GM23248 (cell line): ENCODE measurements at places on chromosomes 2 and 18.
A peak's percentile ranks its signal among the peaks of the same experiment; 100 is the strongest.

DNA sequence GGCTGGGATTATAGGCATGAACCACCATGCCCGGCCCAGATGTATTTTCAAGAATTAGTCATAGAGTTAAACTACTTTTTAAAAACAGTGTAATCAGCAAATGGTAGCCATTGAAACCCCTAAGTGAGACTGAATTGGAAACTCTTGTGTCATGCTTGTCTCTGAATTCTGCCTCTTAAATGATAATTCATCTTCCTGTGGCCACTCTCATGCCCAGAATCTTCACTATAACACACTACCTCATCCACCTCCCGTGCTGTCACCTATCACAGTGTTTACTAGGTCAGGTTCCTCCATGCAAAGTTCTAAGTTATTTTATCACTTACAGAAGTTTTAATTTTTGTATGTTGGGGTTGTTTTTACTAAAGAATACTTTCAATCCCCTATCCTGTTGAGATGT lies 197.5 kb downstream of the PHLPP1 start:
- DNase-seq, result no peak

GRCh38 chr2:181656450-181657291 lies at the start of gene CERKL:
TSS of gene CERKL (minus strand) at chr2:181657105. CDS start at chr2:181657006, 99 bp downstream.
- peak; percentile 36 for DNase-seq

DNA sequence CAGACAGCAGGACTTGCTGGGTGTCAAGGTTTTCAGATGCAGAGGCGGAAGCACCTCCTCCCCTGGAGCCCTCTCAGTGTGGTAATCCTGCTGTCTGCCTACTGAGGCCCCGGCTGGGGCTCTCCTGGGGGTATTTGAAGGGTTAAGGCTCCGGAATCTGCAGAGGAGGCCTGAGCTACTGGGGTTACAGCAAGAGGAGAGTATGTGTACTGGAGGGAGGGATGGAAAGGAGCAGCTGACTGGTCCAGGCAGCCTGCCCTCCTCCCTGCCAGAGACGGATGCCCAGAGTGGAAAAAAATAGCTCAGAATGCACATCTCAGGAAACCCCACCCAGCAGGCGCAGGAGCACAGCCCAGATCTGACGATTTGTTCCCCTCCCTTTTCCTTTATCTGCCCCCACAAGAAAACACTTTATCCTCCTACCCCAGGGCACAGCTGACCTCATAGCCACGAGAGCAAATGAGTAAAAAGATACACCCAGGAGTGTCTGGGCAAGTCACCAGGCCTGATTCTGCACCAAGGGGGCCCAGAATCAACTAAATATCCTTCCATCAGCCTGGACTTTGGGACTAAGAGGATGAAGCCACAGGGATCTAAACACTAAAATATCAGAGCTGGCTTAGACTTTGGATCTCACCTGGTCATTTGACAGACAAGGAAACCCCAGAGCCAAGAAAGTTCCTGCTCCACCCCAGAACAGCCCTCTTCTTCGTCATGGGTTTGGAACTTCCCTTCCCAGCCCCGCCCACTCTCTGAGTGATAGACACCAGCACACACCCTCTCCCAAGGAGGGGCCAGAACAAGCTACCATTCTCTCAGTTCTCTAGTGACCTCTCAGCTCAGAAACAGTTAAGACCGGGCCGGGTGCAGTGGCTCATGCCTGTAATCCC lies 5.5 kb downstream of the TMBIM1 start:
- peak; percentile 98 for DNase-seq

DNA sequence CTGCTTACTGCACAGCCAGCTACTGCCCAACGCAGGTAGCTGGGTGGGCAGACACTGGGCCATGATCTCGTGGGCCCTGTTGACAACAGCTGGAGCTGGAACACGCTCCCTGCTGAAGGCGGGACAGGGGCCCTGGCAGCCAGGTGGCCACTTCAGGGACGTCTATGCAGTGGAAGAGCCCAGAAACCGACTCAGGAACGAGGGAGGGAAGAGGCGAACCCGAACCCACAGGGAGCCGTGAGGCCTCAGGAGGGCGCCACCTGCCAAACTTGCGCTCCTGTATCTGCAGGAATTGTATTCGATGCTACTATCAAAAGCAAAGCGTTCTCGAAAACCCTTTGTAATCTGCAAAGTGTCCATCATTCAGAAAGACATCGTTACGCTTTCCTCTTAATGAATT lies 198.4 kb downstream of the EIPR1 start:
- no peak for DNase-seq

DNA sequence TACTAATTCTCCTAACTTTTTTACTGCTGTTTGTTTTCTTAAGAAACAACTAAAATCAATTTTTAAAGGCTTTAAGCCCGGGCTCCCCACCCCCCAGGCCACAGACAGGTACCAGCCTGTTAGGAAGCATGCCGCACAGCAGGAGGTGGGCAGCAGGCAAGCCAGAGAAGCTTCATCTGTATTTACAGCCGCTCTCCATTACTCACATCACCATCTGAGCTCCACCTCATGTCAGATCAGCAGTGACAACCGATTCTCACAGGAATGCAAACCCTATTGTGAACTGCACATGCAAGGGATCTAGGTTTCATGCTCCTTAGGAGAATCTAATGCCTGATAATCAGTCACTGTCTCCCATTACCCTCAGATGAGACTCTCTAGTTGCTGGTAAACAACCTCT lies 517.0 kb downstream of the NRXN1 start:
- DNase-seq, result no peak

GRCh38 chr2:215505044-215505786 lies 69.3 kb upstream of the FN1 start:
- peak; percentile 80 for DNase-seq

- DNase-seq, result no peak
These were observed 130.5 kb downstream of the PLCL1 start for GRCh38 chr2:197934934-197935289.

- peak; percentile 69 for DNase-seq
These were observed 458.7 kb upstream of the HNRNPA3 start for GRCh38 chr2:176753752-176754474.

- DNase-seq, result no peak
These were observed 53.9 kb downstream of the MBP start for GRCh38 chr18:77078690-77079070.

DNA sequence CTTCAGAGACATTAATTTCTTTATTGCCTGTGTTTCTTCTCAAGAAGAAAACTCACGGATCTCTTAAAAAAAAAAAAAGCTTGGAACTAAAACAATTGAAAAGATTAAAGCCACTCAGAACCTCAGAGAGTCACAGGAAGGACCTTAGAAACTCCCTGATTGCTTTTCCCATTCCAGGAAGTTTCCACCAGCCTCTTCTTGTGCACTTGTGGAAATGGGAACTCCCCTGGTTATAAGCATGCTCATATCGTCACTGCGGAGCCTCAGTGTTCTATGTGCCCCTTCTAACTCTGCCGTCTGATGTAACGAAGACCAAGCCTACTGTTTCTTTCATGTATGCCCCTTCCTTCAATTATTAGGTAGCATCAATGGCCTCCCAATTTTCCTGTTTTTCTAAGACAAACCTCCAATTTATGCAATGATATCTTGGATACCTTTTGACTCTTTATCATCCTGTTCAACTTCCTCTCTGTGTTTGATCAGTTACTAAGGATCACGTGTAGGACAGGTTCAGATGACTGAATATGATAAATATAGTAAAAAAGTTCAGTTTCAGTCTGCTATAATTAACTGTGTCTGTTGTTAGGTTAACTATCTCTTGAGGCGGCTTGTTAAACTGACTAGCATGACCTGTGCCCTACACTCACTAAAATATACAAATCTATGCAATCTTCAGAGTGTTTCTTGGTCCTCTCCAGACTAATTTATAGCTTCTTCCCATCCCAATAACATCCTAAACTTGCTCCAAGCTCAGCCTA lies 593.7 kb upstream of the CHAC2 start:
- no peak for DNase-seq

GRCh38 chr2:138962686-138963085 lies 182.5 kb upstream of the NXPH2 start:
- no peak for DNase-seq

- DNase-seq, result no peak
These were observed 1.1 kb upstream of the ATP6V1C2 start for GRCh38 chr2:10720306-10720705.

- no peak for DNase-seq
These were observed 18.7 kb upstream of the B3GNT7 start for GRCh38 chr2:231376857-231377256.

GRCh38 chr18:10939822-10940221 lies 209.5 kb downstream of the PIEZO2 start:
- DNase-seq, result no peak

GRCh38 chr2:210551001-210551400 lies 5.4 kb upstream of the CPS1 start:
- no peak for DNase-seq

DNA sequence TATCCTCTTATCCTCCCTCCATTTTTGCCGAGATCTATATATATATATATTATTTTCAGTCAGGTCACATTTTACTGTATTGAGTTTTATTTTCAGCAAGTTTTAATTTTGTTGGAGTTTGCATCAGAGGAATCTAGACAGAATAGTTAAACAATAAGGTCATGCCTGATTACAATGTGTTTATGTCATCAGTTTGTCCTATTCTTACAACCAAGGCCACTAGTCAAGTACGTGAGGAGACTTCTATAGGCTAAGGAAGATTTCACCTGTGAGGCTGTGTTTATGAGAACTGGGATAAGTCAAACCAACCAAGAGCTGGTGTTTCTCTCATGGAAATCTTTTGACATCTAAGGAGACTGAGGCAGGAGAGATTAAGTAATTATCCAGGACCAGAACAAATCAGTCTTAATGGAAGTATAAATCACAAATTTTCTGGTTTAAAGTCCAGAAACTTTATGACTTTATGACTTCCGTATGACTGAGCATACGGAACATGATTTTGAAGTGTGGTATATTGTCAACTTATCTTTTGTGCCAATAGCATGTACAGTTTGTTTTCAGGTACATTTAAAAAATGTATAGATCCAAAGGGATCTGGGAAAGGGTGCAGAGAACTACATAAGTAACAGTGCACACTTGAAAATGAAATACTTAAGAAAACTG lies 100.0 kb upstream of the DTNA start:
- DNase-seq, result peak; percentile 14

- peak; percentile 93 for DNase-seq
These were observed 1.4 kb downstream of the TGIF1 start for GRCh38 chr18:3451183-3451988.

DNA sequence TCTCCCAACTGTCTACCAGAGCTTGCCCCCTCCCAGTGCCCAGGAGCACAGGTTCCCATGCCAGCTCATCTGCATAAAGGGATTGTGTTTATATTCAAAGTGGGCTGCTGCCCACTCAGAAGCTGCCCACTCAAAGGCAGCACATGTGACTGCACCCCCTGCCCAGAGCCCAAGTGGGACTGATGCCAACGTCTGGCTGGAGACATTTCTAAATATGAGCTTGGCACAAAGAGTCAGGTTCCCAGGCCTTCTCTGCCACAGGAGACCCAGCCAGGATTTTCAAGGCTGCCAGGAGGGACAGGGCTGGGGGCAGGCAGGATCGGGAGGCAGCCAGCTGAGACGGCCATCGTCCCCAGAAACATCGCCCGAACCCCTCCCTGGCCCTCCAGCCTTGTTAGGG lies 67.1 kb downstream of the ZBTB7C start:
- no peak for DNase-seq

DNA sequence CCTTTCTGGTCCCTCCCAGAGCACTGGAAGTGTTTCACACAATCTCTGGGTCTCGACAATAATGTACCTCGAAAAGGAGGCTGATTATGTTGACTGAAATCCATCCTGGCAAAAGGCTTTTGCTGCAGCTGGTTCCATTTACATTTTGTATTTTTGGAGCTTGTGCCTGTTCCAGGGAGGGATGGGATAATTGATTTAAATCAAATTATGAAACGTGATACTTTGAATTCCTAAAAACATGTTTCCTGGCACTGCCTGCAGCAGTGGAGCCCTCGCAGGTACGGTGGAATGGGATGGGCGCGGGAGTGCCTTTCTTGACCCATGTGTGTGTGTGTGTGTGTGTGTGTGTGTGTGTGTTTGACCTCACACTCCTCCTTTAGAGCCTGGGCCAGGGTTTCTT lies 455.5 kb upstream of the MEIS1 start:
- DNase-seq, result no peak

DNA sequence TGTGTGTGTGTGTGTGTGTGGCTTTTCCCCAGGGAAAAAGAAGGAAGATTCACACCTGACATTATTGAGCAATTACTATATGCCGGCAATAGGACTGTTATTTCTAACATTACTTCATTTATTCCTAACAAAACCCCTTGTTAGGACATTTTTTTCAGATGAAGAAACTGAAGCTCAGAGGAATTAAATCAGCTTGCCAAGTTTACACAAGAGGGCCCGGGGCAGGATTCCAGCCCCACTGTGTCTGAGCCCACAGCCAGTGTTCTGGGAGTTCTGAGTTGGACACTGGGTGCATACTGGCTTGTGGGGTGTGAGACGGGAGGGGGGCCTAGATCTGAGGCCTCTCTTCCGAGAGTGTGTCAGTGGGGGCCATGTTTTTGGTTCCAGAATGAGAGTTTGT lies 9.9 kb downstream of the TOGARAM2 start:
- DNase-seq, result peak; percentile 69

DNA sequence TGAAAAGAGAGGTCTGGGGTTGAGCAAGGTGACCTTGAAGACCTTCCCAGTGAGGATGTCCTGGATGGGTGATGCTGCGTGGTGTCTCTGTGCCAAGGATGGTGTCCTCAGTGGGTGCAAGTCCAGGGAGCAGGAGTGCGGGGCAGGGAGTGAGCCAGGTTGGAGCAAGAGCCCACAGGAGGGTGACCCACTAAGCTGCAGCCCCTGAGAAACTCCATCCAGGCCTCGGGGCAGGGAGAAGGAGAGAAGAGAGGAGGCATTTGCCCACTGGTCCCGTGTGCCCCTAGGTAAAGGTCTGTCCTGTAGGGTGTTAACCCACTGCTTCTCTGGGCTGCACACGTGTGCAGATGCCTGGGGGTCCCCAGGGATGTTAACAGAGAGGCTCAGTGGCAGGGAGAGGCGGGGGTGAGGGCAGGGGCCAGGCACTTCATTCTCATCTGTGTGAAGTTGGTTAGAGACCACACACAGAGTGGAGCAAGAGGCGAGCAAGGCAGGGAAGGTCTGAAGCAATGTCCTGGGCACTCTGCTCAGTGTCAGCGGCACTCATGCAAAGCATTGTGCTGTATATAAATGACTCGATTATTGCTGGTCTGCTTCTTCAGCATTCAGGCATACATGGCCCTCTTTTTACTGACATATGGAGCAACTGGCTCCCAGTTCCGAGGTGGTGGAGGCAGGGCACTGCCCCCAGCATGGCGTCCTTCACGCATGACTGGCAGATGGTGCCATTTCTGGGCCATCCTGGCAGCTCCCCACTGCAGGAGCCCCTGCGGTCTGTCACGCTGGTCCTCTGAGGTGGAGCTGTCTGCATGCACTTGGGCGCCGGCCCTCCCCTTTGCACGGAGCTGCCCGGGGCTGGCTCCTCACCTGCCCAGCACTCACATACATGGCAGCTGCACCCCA lies 117.2 kb upstream of the HS6ST1 start:
- no peak for DNase-seq

GRCh38 chr18:37483221-37483971 lies 82.2 kb downstream of the CELF4 start:
- peak; percentile 43 for DNase-seq

- peak; percentile 56 for DNase-seq
These were observed 381.6 kb downstream of the ERBB4 start for GRCh38 chr2:212157012-212157411.

- no peak for DNase-seq
These were observed 38.3 kb downstream of the TNS1 start for GRCh38 chr2:217964275-217965161.

- peak; percentile 80 for DNase-seq
These were observed 7.0 kb downstream of the SLC35F6 start for GRCh38 chr2:26770986-26771586.
